Stimulated activated CD8-positive, alpha-beta memory T cell treated with anti-CD3 and anti-CD28 coated beads, Interleukin-12 subunit alpha, Interleukin-12 subunit beta, amount 100 ng/mL, for 4 hours (primary cell): ENCODE measurements at places on chromosomes 11 and 22.

DNA sequence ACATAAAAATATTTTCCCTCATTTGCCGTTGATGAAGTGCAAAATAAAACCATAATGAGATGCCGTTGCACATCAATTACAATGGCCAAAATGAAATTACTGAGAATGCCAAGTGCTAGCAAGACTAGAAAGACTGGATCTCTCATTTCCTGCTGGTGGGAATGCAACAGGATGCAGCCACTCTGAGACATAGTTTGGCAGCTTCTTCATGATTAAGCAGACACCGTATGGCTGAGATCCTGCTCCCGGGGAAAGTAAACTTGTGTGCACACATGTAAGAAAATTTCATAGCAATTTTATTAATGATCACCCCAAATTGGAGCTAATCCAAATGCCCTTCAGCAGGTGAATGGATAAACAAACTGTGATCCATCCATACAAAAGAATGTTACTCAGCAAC is 1013.2 kb downstream of the TBC1D22A start:
- DNase-seq, result no peak

DNA sequence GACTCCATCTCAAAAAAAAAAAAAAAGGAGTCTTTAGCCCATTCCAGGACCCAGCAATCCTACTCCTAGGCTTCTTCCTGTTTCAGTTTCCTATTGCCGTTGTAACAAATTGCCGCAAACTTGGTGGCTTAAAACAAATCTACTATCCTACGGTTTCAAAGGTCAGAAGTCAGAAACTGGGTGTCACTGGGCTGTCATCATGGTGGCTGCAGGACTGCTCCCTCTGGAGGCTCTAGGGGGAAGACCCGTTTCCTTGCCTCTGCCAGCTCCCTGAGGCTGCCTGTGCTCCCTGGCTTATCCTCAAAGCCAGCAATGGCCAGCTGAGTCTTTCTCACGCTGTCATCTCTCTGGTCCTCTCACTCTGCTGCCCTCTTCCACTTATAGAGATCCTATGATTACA is 8.7 kb upstream of the DAGLA start:
- DNase-seq, result no peak

DNA sequence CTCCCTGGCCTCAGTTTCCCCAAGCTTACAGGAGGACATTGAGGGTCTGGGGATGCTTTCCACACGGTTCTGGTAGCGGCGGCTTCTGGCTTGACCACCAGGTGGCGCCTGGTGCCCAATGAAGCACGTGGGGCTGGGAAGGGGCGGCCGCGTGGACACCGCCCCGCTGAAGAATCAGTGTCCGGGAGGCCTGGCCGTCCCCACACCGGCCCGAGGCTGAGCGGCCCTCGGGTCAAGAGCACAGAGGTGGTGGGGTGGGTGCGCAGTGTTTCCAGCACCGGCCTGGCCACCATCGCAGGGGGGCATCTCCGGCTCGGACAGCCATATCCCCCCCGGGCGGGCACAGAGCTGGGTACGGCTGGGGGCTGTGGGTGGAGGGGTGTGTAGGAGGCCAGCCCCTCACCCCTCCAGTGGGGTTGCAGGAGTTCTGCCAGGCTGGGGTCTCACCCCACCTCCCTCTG is 27.8 kb upstream of the PPARA start:
- DNase-seq, result peak; percentile 26

GRCh38 chr11:115930291-115930690 is 426.1 kb upstream of the CADM1 start:
- DNase-seq, result no peak

GRCh38 chr11:11441516-11441915 is 88.5 kb upstream of the CSNK2A3 start:
- DNase-seq, result no peak

DNA sequence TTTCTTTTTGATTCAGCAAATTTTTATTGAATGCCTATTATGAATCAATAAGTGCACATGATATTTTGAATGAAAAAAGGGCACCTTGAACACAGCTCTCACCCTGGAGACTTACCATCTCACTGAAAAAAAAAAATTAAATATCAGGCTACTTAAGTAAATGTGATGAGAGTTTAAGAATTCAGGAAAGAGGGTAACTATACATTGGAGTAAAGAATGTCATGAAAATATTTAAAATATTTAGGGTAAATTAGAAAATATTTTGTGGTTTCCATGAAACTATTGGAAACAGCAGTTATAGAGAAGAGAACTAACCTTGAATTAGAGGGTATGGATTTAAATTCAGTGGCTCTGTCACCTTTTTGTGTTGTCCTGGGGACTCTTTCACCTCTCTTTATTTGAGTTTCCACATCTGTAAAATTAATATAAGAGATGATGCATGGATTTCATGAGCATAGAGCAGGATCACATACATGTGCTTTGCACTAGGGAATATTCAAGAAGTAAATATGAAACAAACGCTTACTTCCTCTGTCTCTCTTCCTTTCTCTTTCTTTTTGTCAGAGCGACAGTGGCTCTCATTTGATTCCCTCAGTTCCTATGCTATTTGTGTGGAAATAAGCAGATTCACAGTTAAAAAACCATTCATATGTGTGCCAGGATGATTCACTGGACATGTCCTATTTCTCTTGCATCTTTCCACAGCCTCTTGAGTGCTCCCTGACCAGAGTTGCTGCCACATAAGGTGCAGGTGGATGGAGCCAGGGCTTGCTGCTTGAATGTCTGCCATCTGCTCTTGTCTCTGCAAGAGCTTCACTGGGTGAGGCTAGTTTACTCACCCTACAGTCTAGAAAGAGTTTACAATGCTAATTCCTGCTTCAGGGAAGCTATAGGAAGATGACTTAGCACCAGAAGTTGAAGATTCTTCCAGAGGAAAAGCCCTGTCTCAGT is 533.1 kb downstream of the ETS1 start:
- DNase-seq, result no peak

DNA sequence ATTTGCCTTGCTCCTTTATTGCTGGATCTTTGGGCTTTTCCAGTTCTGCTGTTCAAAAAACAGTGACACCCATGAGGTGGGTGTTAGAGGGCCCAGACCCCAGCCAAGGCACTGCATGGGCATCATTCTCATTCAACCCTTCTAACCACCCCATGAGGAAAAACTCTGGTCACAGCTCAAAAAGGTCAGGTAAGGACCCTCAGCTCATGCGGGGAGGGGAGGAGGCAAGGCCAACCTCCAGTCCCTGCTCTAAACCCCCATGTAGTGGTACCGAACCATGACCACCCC is 7.4 kb downstream of the GNB1L start:
- DNase-seq, result no peak

- DNase-seq, result no peak
These were observed 127.9 kb upstream of the MTMR2 start for GRCh38 chr11:96051820-96052219.

DNA sequence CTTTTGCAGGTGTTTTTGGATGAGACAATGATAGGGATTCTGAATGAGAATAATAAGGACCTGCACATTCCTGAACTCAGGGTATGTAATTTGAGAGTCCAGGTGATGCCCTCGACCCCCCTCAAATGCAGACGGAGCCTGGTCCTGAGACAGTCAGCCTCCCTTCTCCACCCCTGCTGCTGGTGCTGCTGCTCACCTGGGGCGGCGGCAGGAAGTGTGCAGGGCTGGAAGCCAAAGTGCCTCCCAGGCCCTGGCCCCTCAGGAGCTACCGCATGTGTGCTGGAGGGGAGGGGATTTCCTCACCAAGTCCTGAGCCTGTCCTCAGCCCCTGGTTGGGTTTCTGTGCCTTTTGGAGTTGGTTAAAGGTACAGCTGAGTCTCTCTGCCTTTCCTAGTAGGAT is 19.0 kb upstream of the GLB1L2 start:
- DNase-seq, result no peak

DNA sequence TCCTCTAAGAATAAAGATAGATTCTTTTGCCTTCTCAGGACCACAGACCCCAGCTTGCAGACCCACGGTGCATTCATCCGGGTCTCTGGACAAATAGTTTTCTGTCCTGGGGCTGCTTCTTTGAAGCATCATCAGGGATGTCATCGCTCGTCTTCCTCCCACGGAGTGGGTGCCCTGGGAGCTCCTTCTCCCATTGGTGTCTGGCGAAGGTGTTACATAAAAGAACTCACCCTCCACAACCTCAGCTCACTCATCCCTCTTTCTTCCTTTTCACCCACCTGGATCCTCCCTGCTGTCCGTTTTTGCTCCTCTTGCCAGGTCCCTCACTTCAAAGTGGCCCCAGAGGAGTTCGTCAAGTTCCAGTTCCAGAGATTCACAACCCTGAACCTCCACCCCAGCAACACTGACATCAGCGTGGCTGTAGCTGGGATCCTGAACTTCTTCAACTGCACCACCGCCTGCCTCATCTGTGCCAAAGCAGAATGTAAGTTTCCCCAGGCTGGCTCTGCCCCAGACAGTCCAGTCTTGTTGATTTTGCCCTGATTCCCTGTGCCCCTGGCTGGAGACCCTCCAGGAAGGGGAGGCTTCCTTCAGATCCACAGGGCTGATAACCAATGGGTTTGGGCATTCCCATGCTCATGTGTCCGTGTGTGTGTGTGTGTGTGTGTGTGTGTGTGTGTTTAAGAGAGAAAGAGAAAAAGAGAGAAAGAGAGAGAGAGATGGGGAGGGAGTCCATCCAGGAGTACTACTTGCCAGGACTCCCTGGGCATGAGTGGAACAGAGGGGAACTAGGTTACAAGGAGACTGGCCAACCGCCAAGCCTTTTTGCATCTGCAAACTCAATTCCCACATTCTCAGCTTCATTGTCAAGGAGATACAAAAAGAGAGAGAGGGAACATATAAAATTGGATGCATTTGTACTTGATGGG is 204.2 kb upstream of the TBCEL start:
- DNase-seq, result no peak

DNA sequence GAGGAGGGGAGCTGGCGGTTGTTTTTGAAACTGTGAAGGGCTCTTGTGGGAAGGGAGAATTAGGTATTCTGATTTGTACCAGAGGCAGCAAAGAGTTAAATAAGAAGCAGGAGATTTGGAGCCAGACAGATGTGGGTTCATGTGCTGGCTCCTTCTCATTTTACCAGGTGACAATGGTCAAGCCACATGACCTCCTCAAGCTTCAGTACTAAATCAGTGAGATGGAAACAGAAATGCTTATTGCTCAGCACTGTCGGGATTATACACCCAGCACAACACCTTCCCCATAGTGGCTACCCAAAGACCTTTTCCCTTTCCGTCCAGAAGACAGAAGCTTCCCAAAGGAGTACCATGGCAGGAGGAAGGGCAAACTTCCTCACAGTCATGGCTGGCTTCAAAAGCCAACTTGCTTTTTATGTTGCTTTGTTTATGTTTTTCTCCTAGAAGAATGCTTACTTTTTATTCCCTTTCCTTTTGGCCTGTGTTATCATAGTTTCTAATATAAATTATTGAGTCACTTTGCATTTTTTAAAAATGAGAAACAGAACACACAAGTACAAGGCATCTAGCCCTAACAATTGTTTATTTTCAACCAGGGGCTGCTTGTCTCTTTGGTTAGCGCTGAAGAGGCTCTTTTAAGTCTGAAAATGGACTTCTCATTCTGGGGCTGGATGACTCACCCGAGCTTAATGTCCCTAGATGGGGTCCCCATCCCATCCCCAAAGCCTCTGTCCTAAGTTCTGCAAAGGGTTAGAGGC is 181.5 kb upstream of the ZBED5 start:
- DNase-seq, result no peak

GRCh38 chr11:11082646-11083045 is 224.8 kb upstream of the ZBED5 start:
- DNase-seq, result no peak

- no peak for DNase-seq
These were observed 35.6 kb upstream of the ADORA2A start for GRCh38 chr22:24391836-24392217.

- DNase-seq, result no peak
These were observed 31.7 kb upstream of the TMEM135 start for GRCh38 chr11:87006035-87006434.

GRCh38 chr11:134370526-134371435 is 39.0 kb downstream of the GLB1L2 start:
- no peak for DNase-seq

DNA sequence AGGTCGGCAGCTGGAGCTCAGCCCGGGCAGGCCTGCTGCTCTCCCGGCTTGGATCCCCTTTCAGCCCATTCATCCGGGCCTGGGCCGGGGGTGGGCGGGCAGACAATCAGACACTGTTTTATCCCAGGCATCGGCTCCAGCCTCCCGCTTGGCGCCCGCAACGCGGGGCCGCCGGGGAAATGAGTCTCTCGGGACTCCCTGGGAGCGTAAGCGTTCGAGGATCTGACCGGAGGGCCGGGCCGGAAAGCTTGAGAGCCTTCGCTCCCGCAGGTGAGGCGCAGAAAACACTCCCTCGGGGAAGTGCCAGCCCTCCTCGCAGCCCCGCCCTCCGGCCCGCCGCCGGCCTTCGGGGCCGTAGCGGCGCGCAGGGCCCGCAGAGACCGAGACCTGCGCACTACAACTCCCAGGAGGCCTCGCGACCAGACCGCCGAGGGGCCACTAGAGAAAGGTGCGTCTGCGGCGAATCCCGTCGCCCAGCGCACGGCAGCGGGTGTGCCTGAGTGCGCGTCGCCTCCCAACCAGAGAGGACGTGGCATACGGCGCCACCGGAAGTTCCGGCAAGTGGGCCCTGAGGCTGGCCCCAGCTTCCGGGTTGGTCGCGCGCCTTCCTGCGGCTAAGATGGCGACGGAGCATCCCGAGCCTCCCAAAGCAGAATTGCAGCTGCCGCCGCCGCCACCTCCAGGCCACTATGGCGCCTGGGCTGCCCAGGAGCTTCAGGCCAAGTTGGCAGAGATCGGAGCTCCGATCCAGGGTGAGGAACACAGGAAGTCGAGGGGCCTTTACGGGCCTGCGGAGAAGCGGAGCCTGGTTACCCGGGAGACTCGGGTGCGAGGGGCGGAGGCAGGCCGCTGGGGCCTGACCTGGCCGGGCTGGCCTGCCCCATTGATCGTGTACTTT is at the start of gene SF3B2:
Gene SF3B2 (plus strand): TSS at position 599 of the 898 bp plus-strand sequence. CDS start 21 bp downstream, at position 620.
- DNase-seq, result peak; percentile 93

DNA sequence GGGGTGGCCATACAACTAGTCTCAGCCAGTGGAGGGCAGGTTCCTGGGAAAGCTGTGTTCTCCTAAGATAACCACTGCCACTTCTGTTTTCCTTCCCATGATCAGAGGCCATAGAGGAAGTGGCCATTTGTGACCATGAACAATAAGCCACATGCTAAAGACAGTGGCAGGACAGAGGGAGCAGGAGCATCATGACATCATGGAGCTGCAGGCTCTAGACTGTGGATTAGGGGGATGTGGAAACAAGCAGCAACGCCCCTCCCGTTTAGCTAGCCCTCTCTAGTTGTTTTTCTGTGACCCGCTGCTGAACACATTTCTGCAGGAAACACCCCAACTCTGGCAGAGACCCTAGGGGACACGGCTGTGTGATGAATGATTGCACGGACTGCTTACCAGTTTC is 195.0 kb upstream of the NECTIN1 start:
- DNase-seq, result no peak

- DNase-seq, result no peak
These were observed 13.5 kb upstream of the EFCAB6 start for GRCh38 chr22:43825651-43826050.
